H7 (cell line): ENCODE measurements at places on chromosomes 5 and 9. TPM values are rescaled to one million over a fixed set of nuclear protein-coding genes. Genes with fewer than 3 reads are reported as not detected.
A peak's percentile ranks its signal among the peaks of the same experiment; 100 is the strongest.

MEIKIN gene
- total RNA-seq, result not detected in 2 replicates

DNA sequence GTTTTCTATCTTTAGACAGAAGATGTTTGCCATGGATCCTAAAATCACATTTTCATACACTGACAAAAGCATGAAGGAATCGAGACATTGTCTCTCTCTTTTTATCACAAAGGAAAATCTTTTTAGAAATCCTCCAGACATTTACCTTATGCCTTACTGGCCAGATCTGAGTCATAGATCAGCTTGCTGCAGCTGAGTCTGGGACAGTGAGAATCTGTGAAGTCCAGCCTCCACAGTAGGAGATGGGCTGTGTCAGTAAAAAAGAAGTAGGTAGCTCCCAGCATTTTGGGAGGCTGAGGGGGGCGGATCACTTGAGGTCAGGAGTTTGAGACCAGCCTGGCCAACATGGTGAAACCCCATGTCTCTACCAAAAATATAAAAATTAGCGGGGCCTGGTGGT lies 333.4 kb upstream of the ZNF462 start:
- DNase-seq, result no peak

DNA sequence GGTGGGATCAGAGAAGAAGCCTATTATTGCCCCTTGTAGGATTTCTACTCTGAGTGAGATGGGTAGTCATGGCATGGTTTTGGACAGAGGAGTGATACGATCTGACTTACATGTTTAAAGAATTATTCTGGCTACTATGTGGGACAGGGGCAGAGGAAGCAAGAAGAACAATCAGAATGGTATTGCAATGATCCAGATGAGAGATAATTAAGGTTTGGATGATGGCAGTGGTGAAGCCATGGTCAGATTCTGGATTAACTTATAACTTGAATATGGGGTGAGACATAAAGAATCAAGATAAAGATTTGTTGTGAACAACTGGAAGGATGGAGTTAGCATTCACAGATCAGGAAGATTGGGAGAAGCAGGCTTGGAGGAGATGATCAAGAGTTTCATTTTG lies 3.4 kb upstream of the HEMGN start:
- no peak for DNase-seq

- DNase-seq, result no peak
Measured at GRCh38 chr5:135372654-135373381, 26.2 kb downstream of the MACROH2A1 start.

DNA sequence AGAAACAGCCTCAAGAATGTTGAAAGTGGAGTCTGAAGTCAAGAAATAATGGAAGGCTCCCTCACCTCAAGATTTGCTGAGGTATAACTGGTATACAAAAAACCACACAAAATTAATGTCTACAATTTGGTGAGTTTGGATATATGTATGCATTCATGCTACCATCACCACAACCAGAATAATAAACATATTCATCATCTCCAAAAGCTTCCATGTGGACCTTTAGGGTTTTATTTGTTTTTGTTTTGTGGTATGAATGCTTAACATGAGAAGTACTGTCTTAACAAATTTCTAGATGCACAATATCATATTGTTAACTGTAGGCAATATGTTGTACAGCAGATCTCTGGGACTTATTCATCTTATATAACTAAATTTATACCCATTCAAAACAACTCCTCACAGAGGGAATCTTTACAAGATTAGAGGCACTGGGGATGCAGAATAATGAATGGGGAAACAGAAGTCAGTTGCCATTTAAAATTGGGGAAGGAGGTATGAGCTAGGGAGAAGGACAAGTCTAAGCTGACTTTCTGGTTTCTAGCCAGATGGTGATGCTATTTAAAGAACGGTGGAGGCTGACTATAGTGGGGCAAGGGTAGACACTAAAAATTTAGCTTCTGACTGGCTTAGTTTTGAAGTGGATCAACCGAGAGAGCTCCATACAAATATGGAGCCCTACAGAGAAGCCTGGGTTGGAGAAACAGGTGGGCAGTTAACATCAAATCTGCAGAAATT lies 213.9 kb downstream of the BNC2 start:
- DNase-seq, result no peak

- DNase-seq, result peak; percentile 38
Measured at GRCh38 chr9:137836151-137836830, 41.3 kb upstream of the CACNA1B start.

DNA sequence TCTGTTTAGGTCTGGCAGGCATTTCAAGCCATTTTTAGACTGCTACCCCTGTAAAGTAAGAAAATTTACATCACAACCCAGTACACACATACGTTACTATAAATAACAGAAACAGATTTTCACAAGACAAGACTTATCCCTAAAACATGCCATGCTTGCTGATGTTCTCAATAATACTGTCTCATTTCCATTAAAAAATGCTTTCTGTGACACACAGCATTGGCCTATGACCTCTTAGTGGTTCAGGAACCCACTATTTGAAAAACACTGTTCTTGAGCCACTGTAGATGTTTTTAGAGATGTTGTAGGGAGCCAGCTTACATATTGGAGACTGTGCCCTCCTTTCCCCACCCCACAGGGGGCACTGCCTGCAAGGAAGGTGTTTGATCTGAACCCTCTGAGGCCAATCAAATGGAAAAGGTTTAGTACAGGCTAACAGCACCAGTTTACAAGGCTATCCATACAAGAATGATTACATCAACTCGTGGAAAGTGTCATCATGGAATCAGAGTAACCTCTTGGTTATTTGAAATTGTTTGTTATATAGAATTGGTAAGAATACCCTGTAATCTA lies 30.8 kb downstream of the ZSWIM6 start:
- DNase-seq, result no peak

DNA sequence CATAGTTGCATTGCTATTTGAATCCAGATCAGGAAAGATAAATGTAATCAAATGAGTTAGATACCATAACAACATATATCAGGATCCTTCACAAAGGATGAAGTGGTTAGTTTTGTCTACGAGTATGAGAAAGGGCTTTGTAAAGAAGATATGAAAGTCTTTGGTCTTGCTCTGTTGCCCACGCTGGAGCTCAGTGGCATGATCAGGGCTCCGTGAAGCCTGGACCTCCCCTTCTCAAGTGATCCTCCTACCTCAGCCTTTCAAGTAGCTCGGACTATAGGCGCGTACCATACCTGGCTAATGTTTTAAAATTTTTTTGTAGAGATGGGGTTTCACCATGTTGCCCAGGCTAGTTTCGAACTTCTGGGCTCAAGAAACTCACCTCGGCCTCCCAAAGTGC lies 1.8 kb downstream of the SMC5 start:
- DNase-seq, result no peak

DNA sequence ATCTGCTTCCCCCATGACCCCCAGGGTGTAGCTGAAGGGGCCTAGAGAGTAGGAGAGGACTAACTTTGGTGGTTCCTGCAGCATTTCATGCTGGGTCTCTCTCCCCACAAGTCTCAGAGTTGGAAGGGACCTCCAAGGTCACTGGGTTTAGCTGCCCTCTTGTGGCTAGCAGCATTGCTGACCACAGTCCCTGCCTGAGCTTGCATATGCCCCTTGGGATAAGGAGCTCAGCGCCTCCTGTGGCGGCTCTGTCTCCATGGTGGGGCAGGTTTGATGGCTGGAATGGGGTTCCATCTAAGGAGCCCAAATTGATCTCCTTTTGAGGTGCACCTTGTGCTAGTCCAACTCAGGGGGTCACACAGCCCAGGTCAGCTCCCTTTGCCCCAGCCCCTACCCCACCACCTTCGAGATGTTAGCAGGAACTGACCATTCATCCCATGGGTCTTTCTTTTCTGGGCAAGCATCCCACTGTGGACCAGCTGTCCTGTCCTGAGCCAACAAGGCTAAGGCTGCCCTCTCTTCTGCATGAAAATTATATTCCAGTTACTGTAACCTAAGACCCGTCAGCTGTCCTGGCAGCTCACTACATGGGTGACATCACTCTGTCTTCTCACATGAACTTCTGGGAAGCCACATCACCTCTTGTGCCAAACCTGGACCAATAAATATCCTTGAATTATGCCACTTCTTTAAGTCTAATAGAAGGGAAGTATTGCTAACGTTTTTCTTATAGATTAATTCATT lies 196.2 kb downstream of the HSPA4 start:
- DNase-seq, result peak; percentile 88

DNA sequence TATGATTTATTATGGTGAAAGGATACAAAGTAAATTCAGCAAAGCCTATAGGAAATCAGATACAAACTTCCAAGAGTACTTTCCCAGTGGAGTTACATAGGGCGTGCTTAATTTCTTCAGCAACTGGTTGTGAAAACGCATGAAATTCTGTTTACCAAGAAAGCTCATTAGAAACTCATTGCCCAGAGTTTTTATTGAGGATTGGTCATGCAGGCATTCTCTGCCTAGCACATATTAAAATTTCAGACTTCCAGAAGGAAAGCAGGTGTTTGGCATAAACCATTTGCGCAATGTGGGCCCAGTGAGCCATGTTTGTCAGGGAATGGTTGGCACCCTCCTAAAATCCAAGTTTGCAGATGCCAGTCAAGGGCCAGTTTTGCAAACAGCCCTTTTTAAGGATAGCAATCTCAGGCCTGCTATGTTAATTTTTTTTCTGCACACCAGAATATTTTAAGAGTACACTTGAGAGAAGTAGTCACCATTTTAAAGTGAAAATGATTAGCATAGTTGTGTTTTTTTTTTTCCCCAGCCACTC lies 311.1 kb upstream of the CHD1 start:
- no peak for DNase-seq

GRCh38 chr5:128111818-128112448 lies 28.4 kb downstream of the SLC12A2 start:
- no peak for DNase-seq

- peak; percentile 66 for DNase-seq
Measured at GRCh38 chr5:146337264-146337904, 1.3 kb upstream of the POU4F3 start.

SHISAL2B gene
- 15.4 and 22.5 TPM in 2 replicates for total RNA-seq

SPATA31D4 gene
- not detected in 2 replicates for total RNA-seq

GRCh38 chr9:113370806-113371325 lies 5.9 kb downstream of the HDHD3 start:
- DNase-seq, result peak; percentile 58

GRCh38 chr5:171783051-171783450 lies 2.6 kb upstream of the SMIM23 start:
- DNase-seq, result no peak

FAM53C gene
- 70.4 and 74.5 TPM in 2 replicates for total RNA-seq

DNA sequence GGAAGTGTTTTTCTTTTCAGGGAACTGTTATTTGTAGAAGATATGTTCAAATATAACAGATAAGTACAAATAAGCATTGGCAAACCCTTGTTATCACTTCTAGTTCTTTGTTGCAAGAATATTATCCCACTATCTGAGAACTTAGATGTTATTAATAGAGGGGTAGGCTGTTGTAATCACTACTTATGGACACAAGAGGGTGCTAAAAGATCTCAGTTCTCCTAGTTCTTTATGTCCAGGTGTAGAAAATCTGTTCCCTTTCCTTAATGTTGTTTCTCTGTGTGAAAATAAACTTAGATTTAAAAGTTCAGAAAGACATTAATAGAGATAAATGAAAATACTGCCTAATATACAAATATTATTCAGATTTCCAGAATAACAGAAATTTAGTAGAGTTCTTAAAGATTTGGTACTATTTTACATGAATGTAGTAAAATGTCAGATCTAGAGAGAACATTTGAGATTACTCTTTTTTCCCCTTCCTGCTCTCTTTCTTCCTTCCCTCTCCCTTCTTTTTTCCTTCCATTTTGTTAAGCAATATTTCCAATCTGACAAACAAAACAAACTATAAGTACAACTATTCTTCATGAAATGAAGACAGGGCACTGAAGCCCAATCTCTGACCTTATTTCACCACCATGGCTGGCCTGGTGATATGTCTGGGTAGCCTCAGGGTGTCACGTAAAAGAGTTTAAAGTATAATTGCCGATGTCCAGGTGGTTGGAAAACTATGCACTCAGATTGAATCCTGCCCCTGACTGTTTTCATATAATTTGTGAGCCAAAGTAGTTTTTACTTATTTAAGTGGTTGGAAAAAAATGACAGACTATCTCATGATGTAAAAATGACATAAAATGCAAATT lies 43.6 kb upstream of the C5orf46 start:
- peak; percentile 51 for DNase-seq

GABRA1 gene
- 0.76 and 1.4 TPM in 2 replicates for total RNA-seq

DNA sequence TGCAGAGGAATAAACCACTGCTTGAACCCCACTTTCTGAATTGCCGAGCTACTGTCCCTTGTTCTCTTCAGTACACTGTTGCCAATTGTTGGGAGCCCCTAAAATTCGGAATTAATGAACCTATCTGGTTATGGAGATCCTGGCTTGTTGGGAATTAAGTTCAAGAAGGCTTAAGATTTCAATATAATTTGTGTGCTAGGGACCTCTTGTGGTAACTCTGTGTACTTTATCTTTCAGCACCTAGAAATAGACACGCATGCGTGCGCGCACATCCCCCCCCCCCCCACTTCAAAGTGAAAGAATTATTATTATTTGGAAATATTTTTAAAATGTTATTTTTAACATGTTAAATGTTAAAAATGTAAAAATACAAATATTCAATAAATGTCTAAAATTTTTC lies 53.3 kb upstream of the FAM169A start:
- DNase-seq, result peak; percentile 76

DNA sequence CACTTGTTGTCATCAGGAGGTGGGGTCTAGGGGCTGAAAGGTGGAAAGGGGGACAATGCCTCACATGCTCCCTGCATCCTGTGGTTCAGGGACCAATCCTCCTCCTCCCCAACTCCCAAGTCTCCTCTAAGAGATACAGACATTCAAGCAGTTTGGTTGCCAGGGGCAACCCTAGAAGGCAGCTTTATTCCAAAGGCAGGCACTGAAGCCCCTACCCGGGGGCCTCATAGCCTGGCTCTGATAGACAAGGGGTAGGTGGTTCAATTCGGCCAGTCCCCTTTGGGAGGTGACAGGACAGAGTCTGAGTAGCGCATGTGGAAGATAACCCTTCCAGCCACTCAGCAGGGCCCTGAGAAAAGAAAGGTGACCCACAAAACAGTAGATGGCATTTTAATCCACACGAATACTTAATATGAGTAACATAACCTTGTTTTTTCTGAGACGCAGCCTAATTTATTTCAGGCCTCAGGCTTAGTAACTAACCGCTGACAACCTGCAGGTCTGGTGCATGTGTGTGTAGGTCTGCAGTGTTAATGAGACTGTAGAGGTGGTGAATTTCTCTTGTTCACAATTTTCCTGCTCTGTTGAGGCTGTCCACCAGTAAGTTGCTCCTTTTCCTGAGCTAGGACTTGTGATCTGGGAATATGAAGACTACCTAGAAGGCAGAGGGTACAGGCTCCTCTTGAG lies 31.3 kb upstream of the HSPA9 start:
- no peak for DNase-seq

- peak; percentile 19 for DNase-seq
Measured at GRCh38 chr5:134647750-134648424, 698 bp upstream of the SEC24A start.

DNA sequence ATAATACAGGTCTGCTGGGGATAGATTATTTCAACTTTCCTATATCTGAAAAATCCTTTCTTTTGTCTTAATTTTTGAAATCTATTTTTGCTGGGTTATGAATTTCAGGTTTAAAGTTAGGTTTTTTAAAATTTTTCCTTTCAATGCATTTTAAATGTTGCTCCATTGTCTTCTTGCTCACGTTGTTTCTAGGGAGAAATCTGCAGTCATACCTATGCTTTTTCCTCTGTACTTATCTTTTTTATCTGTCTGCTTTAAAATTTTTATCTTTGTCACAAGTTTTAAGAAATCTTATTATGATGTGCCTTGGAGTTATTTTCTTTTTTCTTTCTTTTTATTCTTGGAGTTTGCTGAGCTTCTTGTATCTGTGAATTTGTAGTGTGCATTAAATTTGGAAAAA lies 412.0 kb upstream of the KIF2A start:
- no peak for DNase-seq

GRCh38 chr9:86434039-86434726 lies 80.0 kb upstream of the TUT7 start:
- DNase-seq, result peak; percentile 32

- DNase-seq, result no peak
Measured at GRCh38 chr5:115842952-115843351, 1.2 kb downstream of the AP3S1 start.
